Globus pallidus (tissue), 1 donor: ENCODE measurements at places on chromosomes 13 and 19.
A peak's percentile ranks its signal among the peaks of the same experiment; 100 is the strongest.

- no peak for DNase-seq
These were observed 35.0 kb upstream of the PNMA8B start for GRCh38 chr19:46530636-46531035.

DNA sequence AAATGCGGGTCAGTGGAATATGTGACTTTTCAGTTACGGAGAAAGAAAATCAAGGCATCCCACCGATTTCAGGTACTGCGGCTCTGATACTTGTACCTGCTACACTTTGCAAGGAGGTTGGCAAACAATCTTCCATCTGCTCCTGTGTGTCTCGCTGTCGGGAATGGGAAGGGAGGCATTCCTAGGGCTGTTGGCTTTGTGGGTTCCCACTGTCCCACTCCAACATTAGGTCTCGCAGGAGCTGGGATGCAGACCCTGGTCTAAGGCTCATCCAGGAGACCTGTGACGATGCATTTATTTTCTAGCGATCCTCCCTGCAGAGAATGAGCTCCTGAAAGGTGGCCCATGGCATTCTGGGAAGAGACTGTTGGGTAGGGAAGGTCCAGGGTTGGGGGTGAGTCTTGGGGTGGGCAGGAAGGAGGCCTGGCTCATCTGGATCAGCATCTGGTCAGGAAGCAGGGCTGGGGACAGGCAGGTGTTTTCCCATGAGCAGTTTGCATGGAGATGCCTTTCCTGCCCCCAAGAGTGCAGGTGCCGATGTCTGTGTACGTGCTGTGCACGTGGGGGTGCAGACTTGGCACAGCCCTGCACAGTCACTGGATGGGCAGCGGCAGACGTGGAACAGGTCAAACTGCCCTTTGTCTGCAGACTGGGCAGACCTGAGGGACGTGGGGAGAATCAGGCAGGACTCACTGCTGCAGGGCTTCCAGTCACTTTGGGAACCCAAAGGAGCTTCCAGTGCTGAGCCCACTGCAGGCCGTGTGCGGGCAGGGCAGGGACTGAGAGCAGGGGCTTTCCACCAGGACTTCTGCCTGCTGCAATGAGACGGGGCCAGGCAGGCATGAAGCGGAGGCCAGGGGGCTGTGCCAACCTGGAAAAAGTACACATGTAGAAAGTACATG is 152.4 kb downstream of the TEX29 start:
- DNase-seq: no peak

DNA sequence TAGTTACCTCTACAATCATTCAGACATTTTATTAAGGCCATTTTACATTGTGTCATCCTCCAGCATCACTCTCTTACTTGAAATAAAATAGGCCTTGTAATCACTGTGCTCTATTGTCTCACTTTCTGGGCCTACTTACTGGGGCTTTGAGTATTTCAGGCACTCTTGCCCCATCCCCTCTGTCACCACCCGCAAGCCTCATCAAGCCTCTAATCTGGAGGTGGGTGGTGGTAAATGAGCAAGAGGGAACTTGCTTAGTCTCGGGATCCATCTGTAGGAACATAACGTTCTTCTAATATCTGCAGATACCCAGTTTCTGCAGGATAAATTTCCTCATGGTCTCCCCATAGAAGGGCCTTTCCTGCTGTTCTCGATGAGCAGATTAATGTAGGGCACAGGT is 19.4 kb upstream of the GPR18 start:
- no peak for DNase-seq

DNA sequence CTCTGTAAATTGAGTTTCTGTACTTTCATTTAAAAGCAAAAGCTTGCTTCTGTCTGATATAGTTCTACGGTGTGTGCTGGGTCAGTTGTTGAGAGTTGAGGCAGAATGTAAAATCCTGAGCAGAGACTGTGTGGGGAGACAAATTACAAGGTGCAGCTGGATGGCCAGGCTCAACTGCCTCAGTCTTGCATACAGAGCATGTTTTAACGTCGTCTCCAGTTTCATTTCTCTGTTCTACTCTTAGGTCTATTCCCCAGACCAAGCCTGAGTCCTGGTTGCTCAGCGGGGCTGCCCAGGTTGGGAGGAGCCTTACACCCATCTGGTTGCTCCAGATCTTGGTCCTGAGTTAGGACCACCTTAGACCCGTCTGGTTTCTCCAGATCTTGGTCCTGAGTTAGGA is 54.4 kb upstream of the MEDAG start:
- no peak for DNase-seq

DNA sequence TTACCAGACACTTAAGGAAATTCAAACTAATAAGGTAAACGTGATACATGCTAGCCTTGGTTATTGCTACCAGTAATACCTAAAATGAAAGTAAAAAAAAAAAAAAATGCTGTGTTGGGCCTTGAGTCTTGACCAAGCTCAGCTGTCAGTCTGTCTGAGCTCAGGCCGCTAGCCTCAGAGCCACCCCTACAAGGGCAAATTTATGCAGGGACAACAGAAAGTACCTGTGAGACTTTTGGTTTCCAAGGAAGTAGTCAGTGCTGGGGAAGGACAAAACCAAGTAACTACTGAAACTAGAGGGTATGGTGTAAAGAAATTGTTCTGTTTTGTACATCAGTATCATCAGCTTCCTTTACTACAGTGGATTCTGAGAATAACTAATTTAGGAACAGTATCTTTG is 134.3 kb upstream of the SLITRK5 start:
- DNase-seq: no peak

DNA sequence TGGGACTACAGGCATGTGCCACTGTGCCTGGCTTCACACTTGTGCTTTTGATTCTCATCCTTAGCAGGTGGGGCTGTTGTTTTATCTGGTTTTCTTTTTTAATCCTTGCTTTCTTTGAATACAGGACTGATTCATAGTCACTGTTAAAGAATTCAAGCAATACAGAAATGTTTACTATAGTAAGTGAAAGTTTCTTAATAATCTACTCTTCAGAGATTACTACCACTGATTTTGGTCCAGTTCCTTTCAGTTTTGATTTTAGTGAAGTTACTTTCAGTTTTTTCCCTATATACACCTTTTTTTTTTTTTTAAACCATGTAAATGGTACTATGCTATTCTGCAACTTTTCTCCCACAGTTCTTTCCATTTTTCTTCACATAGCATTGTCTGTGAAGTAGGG is 53.6 kb downstream of the GATAD2A start:
- no peak for DNase-seq

DNA sequence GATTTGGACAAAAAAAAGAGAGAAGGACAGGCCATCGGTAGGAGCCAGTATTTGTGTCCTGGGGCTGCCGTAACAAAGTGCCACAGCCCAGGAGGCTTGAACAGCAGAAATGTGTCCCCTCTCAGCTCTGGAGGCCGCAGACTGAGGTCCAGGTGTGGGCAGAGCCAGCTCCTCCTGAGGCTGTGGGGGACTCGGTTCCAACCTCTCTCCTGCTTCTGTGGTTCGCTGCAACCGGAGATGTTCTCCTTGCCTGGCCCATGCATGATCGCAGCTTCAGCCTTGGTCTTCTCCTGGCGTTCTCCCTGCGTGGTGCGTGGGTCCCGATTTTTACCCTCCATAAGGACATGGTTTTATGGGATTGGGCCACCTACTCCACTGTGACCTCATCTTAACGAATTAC is 85.9 kb upstream of the SOX1 start:
- DNase-seq: no peak

DNA sequence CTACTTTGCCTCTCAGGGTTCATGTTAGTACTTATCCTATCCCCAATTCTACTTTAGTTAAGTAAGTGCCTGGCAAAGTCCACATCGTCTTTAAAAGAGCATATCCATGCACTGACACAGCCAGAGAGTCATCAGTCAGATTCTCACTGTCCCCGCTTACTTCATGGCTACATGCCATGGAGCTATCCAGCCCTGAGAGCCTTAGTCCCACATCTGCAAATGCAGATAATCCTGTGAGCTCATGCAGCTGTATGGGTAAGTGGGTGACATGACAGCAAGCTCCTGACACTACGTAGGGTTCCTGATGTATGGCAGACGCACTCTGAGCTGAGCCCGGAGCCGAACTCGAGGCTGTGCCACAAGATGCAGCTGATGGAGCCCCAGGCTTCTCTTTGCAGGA is 661.5 kb downstream of the LIG4 start:
- DNase-seq: no peak

- DNase-seq: no peak
These were observed 68.3 kb downstream of the ATP8A2 start for GRCh38 chr13:25440061-25440460.

GRCh38 chr13:39394796-39395678 is 208.0 kb downstream of the LHFPL6 start:
- DNase-seq: no peak

DNA sequence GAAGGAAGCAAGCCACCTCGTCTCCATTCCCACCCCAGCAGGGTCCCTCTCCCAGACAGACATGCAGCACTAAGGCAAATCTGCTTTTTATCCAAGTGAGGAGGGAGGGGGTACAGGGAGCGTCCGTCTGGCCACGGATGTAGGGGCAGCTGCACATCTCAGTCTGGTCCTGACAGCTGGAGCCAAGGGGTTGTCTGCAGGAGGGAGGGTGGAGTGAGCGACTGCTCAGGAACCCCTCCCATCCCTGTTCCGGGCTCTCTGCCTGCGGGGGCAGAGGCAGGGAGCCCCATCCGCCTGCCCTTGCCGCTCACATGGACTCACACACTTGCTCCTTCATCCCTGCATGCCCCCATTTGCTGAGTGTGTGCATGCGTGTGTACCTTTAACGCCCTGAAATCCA is 2.5 kb downstream of the TMEM190 start:
- DNase-seq: no peak

GRCh38 chr13:73943137-73943964 is 190.9 kb downstream of the KLF12 start:
- no peak for DNase-seq

DNA sequence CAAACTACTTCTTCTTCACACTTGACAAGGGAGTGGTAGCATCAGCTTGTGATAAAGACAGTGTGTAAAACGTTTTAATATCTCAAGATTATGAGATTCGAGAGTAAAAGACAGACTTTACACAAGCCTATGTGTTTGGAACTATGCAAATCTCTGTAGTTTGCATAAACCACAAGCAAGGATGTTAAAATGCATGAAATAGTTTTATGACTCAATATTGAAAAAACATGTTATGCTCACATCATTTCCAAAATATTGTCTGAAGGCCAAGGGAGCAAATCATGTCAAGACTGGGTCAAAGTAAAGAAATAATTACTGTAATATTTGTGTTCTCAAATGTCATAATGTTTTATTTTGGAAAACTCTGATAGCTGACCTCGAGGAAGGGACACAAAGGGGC is 316.8 kb upstream of the KLF12 start:
- DNase-seq: no peak

GRCh38 chr13:112079696-112080095 is 12.7 kb downstream of the SOX1 start:
- no peak for DNase-seq

DNA sequence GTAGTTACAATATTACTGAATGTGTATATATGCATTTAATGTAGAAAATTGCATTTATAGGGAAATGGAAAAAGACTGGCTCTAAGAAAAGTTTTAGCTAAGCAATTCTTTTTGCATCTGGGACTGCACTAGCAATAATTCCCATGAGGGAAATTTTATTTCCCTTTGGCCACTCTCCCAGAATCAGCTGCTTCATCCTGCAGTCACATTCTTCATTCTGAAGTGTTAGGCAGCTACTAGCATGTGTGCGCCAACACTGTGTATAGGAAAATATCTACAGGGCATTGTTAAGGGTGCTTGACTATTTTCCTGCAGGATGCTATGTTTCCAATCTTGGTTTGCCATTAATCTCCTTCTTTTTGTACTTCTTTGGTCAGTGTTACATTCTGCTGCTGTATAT is 312.8 kb upstream of the PCDH20 start:
- peak; percentile 12 for DNase-seq

DNA sequence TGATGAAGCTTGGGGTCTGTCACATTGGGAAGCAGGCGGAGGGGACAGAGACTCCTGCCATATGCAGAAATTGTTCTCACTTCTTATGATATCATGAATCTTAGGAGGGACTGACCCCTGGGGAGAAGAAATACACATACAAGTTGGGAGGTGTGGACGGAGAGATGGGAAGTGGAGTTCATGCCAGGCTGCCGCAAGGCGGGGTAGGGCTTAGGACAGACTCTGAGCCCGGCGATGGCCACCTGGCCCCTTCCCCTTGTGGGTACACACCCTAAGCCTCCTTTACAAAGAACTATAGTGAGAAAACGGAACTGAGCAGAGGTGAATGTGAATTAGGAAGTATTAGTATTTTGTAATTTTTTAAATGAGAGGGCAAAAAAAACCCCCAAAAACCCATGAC is 177.0 kb upstream of the IRS2 start:
- no peak for DNase-seq

- no peak for DNase-seq
These were observed 196.3 kb upstream of the TMTC4 start for GRCh38 chr13:100870898-100871297.

- DNase-seq: peak; percentile 88
These were observed at the start of gene ZNF784 for GRCh38 chr19:55624109-55625003. TSS of gene ZNF784 (minus strand) at chr19:55624566. CDS start at chr19:55624561, 5 bp downstream.

DNA sequence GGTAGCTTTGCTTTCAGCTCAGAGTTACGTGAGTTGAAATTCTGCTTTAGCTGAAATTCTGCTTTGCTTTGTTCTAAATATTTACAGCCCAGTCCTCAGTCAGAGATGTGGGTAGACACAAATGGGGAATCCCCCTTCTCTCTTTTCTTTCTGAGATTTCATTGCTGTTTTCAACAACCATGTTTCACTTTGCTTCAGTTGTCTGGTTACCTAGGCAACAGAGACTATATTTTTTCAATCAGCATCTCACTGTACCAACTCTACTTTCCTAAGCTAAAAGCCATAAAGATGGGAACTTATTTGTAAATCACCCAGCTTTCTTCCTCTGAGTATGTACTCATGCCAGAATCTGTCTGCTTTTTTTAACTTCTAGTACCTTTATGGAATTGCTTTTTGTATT is 509.0 kb downstream of the OLFM4 start:
- no peak for DNase-seq

DNA sequence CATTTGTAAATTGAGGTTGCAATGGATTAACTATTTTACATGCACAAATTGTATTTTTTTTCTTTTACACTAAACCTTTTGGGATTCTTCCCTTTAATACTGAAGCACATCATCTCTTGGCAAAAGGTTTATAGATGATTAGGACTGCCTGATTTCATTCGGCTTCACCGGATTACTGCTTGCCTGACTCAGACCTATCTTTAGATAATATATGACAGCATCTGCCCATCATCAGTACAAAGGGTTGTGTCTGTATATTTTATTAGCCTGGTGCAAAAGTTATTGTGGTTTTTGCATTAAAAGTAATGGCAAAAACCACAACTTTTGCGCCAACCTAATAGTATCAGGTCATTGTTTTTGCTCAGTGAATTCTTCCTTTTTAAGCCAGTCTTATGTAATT is 316.2 kb upstream of the HTR2A start:
- DNase-seq: no peak

GRCh38 chr19:1512671-1513498 is at the start of gene ADAMTSL5:
TSS of gene ADAMTSL5 (minus strand) at chr19:1513019. CDS start at chr19:1510943, 2,076 bp downstream.
- DNase-seq: no peak
